Fibroblast of gingiva (primary cell): ENCODE measurements at places on chromosomes 5 and 9.

DNA sequence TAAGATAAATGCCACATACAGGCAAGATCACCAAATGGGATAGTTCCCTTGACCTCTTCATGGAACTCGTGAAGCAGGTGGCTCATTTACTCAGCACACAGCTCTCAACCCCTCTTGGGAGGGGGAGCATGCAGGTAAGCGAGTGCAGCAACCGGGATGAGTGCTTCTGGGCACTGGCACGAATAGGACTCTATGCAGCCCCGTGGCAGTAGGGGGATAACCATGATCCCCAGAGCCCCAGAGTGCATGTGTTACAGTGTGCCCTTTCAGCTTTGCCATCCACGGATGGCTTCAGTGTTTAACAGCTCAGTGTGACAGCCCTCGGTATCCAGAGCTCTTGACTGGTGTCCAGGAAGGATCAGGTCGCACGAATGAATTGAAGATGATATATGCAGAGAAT, 1187.1 kb downstream of the CDH9 start:
- no peak for DNase-seq

DNA sequence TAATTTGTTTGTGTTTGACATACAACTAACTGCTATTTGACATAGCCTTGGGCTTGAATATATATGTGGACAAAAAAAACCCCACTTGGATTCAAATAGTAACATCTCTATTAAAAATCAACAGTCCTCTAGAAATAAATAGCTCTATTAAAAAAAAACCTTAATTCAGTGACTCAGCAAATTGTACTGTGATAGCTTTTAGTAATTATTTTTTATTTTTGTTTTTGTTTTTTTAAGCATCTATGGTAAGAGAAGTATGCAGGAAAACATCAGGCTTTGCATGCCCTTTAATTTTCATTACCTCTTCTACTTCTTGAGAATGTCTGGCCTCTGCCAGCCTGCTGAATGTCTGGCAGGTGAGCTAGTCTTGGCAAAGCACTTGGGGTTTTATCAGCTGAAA, 300.7 kb downstream of the NPR3 start:
- DNase-seq: no peak

- no peak for DNase-seq
These were observed 537.6 kb downstream of the CETN3 start for GRCh38 chr5:89871906-89872305.

GRCh38 chr5:32680183-32680582, 30.9 kb upstream of the NPR3 start:
- DNase-seq: no peak

GRCh38 chr9:114691956-114692295, 9.9 kb upstream of the TEX48 start:
- no peak for DNase-seq

DNA sequence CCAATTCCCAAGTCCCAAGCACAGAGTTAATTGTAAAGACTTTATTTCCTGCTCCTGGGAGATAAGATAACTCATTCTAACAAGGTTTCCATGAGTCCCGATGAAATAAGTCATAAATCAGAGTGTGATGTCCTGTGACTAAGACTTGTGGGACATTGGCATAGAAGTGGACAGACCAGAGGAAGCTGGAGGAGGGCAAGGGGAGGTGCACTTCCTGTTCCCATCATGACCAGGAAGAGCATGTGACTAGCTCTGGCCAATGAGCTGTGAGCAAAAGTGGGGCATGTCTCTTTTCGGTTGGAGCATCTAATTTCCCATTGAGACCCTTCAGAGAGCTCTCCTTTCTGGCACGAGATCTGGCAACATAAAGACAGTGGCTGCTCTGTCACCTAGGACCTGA, 100.4 kb downstream of the ZNF354C start:
- DNase-seq: no peak

GRCh38 chr9:127723444-127723843, 7.6 kb downstream of the TTC16 start:
- peak; percentile 79 for DNase-seq
